ENCODE measurements at places on chromosomes 5 and 9.
A peak's percentile ranks its signal among the peaks of the same experiment; 100 is the strongest.

- no peaks in the 10 kb centered on the region for H3K27me3 ChIP-seq
- H3K4me3 ChIP-seq: peak overlapping the region; percentile 13
- no peaks in the 10 kb centered on the region for H3K36me3 ChIP-seq
- peak overlapping the region; percentile 96 for H3K27ac ChIP-seq
These were observed 6.4 kb upstream of the RALGDS start for GRCh38 chr9:133127340-133127981.

GRCh38 chr9:93267091-93267541, 83.2 kb downstream of the WNK2 start:
- no peak overlapping the region for H3K27ac ChIP-seq
- DNase-seq: no peak
- H3K4me1 ChIP-seq: peaks cover 6% of the 10 kb centered on the region
- H3K27me3 ChIP-seq: no peaks in the 10 kb centered on the region
- H3K36me3 ChIP-seq: no peaks in the 10 kb centered on the region

DNA sequence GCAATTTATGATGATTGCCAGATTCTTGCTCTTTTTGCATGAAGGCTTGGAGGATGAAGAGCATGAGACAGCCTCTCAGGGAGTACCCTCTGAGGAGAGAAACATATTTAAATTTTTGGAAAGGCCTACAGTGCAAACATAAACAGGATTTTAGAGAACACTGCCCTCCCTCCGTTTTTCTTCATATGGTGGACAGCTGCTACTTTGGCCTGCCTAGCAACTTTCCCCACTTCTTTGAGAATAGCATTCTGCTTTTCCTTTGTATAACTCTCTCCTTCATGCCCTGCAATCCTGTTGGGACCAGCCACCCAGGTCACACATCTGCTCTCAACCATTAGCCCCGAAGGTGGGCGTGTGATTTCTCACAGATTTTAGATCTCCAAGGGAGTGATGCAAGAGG, 20.5 kb upstream of the TXN start:
- no peaks in the 10 kb centered on the region for H3K36me3 ChIP-seq
- H3K4me1 ChIP-seq: peaks cover 31% of the 10 kb centered on the region
- no peak for DNase-seq
- H3K27ac ChIP-seq: no peak overlapping the region
- H3K27me3 ChIP-seq: no peaks in the 10 kb centered on the region

DNA sequence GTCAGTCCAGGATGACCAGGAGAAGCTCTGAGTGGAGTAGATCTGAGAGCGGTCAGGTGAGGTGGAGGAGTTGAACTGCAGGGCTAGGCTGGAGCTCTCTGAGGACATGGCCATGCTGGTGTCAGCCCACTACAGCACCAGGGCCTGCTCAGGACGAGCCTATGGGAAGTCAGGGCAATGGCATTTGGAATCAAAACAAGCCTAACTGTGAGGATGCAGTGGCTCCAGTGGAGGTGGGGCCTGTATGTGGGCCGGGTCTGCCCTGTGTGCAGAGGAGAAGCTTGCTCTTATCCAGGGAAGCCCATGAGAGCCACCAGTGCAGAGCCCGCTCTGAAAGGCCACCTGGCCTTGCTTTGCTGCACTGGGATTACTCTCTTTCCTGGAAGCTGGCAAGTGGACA, 11.1 kb downstream of the CXCL14 start:
- H3K27me3 ChIP-seq: no peaks in the 10 kb centered on the region
- H3K4me3 ChIP-seq: no peak overlapping the region
- no peaks in the 10 kb centered on the region for H3K4me1 ChIP-seq
- H3K36me3 ChIP-seq: no peaks in the 10 kb centered on the region

DNA sequence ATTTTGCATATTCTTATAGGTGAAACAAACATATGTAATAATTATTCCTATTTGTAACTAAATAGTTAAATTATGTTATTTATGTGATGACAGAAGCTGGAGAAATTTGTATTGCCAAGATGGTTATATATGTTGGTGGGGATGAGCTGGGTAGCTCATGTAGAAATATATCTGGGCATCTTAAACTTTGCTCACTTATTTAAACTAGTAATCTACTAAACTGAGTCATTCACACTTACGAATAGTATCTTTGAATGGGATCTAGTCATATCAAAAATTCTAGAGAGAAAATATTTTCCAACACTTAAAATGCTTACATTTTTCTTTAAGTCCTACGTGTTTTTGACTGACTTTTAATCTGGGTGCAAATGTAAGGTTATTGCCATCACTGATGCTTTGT, 44.6 kb upstream of the EIF4EBP3 start:
- no peak for DNase-seq
- no peaks in the 10 kb centered on the region for H3K27me3 ChIP-seq
- no peaks in the 10 kb centered on the region for H3K4me1 ChIP-seq
- peaks cover 16% of the 10 kb centered on the region for H3K36me3 ChIP-seq

Measured in esophagus squamous epithelium (tissue), 5 donors.